Mesenchymal stem cell (in vitro differentiated cells and primary cell): ENCODE measurements at places on chromosomes 2 and 18.

GRCh38 chr2:164984428-164984827 is 29.1 kb upstream of the SLC38A11 start:
- peak; percentile 12 for DNase-seq

DNA sequence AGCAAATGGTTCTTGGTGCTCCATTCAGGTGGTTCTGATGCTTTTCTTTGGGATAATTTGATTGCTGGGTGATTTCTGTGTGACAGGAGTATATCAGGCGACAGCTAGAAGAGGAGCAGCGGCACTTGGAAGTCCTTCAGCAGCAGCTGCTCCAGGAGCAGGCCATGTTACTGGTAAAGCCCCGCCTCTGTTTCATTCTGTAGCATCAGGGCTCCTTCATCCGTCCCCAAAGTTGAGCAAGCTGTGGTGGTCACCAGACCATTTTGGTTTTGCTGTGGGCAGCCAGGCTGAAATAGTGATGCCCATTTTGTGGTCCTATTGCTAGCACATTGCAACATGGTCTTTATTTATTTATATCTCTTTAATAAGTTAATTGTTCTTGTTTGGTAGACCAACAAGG is 132.8 kb upstream of the IL1R2 start:
- no peak for DNase-seq

DNA sequence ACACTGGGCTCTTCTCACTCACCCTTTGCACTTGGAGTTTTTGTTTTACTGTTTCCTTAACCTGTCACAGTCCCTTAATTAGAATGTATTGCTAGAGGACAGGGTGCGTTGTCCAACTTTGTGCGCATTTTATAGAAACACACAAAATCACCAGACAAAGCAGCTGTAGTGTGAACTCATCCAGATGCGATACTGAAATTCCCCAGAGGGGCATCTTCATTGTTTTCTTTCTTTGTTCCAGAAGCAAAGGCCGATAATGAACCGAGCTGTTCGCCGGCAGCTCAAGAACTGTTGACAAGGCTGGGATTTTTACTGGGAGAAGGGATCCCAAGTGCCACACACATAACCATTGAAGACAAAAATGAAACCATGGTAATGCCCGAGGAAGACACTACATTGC is 137.6 kb downstream of the WDSUB1 start:
- no peak for DNase-seq

DNA sequence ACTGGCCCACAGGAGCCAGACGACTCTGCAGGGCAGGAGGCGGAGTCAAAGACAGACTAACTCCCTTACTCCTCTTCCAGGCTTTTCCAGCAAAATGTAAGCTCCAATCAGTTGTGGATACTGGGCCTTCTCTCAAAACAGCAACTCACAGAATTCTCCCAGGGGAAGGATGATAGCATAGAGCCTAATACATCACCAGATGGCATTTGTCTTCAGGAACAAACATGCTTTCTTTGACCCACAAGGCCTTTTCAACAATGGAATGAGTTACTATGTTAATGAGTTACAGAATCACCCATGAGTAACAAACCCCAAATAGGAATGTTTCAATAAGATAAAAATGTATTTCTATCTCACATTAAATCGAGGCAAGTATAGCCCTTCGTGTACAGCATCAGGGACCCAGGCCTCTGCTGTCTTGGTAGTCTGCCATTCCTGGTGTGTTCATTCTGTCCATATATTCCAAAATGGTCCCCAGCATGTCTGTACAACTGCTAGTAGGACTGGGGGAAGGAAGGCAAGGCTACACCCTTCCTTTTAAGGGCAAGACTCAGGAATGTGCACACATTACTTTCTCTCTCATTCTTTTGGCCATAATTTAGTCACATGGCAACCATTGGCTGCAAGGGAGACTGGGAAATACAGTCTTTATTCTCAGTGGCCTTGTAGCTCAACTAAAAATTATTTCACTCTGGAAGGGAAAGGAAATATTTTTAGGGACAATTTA is 76.4 kb downstream of the BOD1L2 start:
- DNase-seq: no peak

GRCh38 chr2:54657664-54658083 is 65.8 kb upstream of the EML6 start:
- DNase-seq: peak; percentile 38

DNA sequence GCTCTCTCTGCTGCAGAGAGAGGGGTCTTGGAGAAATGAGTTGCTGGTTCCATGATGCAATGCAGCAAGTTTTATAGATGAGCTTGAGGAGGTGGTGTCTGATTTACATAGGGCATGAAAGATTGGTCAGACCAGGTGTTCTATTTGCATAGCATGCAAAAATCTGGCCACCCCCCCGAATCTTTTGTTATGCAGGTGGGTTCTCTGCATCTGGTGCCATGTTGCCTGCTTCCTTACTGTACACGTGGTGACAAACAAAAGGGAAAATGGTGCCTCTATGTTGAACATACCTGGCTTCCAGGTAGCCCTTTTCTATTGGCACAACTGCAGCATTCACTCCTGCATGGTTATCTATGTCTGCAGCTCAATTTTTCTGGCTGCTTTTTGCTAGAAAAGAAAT is 169.4 kb downstream of the GALNT1 start:
- DNase-seq: no peak

DNA sequence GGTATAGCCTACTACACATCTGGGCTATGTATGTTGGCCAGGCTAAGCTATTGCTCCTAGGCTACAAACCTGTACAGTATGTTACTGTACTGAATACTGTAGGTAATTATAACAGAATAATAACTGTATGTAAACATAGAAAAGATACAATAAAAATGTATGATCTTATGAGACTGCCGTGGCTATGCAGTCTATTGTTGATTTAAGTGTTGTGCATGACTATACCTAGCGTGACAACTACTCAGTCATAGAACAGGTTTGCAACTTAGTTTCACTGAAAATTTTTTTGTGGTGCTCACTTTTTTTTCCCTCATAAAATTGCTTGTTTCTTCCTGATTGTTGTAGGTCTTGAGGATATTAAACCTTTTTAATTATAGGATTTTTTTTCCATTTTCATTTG is 25.9 kb downstream of the KCMF1 start:
- no peak for DNase-seq

GRCh38 chr2:46909771-46910419 is 5.7 kb downstream of the MCFD2 start:
- DNase-seq: peak; percentile 75

GRCh38 chr2:113136828-113137775 is 9.7 kb downstream of the IL1RN start:
- DNase-seq: peak; percentile 47

DNA sequence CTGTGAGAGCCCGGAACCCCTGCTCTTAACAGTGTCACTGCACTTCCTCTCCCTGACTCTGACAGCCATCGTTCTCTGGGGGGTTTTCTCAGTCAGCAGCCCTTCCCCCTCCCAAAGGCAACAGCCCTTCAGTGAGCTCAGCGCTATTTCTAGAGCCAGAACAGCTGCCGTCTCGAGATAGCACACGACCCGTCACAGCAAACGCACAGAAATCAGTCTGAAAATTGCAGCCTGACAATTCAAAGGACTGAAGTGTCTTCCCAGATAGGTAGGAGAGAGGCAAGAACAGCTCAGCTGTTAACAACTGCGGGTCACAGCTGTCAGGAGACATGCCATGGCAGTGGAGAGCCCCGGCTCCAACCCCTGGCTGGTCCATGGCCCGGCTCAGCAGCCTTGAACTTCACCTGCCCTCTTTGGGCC is 45.4 kb downstream of the ST8SIA5 start:
- peak; percentile 63 for DNase-seq

GRCh38 chr2:24702800-24703199 is 90.4 kb downstream of the PTRHD1 start:
- DNase-seq: peak; percentile 94

GRCh38 chr2:203533676-203534591 is 1.2 kb downstream of the RAPH1 start:
- DNase-seq: peak; percentile 78

DNA sequence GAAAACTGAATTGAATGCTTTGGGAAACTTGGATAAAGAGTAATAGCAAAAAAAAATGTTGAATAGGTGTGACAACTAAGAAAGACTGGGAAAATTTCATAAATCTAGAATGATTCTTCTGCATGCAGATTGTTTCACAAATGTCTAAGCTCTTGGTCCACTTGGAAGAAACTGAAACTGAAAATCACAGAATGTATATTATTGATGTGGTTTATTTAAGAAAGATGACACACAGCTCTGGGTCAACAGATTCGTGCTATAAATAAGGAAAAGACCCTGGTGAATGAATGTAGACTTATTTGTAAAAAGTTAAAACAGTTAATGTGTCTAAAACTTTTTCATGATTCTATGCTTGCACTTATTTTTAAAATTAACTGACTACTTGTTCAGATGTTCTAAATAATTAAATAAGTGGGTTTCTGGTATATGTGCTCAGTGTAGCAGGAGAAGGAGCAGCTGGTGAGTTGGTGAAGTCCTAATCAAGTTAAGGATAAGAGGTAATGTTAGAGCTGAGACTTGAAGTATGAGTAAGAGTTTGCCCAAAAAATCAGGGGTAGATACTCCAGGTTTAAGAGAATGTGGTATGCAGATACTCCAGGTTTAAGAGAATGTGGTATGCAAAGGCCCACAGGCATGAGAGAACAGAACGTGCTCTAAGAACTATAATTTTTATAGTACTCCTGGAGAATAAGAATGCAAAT is 24.5 kb downstream of the UGP2 start:
- DNase-seq: peak; percentile 45

GRCh38 chr2:8986327-8986976 is 17.0 kb downstream of the MBOAT2 start:
- no peak for DNase-seq

DNA sequence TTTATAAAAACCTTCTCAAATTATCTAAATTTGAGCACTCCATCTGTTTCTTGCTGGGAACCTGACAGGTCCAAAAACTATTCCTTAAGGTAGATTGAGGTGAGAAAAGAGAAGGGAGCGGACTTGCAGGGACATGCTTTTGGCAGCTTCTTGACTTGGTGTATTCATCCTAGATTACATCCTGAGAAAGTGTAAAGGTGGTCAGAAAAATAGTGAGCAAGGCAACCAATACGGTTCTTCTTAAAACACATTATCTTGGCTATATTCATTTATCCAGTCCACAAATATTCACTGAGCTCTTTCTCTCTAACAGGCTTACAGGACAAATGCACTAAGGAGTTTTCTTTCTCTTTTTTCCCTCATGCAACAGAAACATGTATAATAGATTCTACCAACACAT is 230.0 kb downstream of the LRP1B start:
- DNase-seq: no peak

DNA sequence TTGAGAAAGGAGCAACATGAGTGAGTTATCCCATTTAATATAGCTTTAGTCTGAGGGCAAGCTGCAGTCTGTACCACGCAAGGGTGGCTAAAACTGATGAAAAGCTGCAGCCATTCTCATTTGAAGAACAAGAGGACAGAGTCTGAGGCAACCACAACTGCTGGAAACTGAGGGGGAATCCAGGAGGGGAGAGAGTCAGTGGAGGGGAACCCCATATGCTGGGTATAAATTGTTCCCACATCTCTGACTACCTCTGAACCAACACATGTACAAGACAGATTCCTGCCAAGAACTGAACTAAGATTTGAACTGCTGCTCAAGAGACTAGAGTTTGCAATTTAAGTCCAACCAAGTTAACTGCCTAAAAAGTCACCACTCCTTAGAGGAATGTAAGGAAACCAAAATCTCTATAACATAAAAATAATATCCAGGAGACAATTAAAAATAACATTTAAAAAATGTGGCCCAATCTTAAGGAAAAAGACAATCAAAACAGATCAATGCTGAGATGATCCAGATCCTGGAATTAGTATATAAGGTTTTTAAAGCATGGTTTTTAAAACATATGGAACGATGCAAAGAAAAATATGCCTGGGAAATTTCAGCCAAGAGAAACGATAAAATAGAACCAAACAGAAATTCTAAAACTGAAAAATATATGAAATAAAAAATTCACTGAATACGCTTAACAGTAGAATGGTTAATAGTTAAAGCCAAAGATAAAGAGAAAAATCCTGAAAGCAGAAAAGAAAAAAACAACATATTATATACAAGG is 11.2 kb downstream of the CWC22 start:
- DNase-seq: no peak

DNA sequence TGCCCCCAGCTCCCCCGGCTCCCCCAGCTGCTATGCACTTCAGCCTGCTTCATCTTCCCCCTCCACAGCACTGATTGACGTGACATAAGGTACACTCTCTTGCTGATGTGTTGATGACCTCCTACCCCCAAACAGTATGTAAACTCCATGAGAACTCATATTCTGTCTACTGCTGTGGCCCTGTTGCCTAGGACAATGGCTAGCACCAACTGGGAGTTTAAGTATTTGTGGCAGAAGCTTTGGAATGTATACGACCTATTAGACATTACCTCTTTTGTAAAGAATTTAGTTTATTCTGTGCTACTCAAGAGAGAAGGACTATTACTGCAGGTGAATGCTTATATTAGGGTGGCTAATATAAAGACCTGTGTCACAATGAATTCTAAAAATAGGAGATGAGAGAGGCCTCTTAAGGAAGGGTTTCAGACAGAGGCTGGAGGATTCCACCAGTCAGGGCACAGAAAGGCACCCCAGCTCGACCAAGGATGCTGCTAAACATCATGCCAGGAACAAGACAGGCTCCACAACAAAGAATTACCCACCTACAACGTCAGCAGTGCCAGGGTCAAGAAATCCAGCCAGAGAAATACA is 60.6 kb downstream of the CABYR start:
- no peak for DNase-seq

DNA sequence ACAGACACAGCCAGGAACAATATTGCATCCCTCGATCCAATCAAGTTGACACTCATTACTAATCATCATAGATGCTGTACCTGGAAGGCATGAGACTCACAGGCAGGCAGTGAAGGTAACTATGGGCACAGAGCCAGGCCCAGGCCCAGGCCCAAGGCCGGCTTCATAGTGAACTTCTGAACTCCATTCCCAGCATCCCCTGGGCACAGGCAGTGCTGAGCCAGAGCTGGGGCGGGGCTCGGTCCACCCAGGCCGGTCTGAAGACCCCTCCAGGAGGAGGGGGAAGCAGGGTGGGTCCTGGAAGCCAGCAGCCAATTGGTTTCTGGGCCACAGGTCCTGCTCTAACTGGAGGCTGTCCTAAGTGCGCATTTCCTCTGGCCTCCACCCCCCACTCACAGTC is 37.6 kb downstream of the MLPH start:
- DNase-seq: no peak

GRCh38 chr18:12879840-12880540 is 4.0 kb downstream of the PTPN2 start:
- no peak for DNase-seq

DNA sequence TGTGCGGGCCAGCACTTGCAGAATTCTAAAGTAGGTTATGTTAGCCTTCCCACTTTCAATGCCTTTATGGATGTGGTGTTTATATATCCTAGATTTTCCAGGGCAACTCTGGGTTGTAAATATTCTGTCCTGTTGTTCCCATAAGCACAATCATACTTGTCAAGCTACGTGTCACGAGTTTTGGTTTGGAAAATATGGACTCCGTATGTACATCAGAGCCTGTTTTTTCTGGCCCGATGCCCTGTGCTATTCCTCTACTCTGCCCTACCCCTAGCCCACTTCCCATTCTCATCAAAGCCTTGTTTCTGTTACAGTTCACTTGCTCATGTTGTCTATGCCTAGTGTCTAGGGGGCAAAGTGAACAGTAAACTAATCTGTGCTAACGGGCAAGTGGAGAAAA is 27.0 kb upstream of the ZEB2 start:
- DNase-seq: no peak
